ENCODE measurements at places on chromosomes 4 and X.

DNA sequence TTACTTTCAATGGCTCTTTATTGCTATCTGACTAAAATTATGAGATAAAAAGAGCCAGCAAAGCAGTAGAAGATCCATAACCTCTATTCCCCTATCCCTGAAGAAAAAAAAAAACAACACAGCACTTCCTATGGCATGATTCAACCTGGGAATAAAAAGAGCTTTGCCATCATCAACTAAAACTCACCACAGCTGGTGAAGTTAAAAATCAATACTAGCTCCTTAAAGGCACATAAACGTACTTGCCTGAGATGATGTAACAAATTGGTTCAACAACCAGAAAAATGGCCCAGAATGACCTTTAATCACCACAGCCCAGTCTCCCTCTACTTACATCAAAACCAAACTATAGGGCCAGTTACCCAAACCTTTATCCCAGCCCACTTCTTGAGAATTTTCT, 153.8 kb downstream of the MAML3 start:
- no peak for DNase-seq

DNA sequence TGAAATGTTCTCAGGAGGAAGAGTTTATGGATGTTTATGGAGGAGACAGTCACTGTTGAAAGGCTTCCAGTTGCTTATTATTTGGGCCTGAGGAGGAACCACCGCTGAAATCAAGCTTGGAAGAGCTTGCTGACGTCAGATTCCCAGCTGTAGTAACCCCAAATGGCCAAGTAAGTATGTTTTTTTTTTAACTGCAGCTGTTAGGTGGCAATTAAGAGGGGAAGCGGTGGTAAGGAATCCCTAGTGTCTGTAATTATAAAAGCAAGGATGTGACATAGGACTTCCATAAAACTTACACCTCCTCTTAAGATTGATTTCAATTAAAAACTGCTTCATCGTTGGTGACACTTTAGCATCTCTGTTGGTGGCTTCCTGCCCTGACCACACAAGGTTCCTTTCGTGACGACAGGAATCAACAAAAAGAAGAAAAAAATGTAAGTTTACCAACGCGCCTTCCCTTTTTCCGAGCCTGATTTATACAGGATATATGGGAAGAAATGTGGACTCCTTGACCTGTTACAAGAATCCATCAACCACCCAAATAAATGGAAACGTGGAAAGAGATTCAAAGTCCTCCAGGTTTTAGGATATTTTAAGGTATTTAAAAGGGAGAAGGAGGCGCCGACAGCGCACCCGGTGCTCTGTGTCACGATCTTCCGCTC, 884 bp downstream of the RELL1 start:
- DNase-seq = peak; percentile 3

GRCh38 chr4:14167876-14168510, 540.5 kb upstream of the BOD1L1 start:
- DNase-seq = no peak

DNA sequence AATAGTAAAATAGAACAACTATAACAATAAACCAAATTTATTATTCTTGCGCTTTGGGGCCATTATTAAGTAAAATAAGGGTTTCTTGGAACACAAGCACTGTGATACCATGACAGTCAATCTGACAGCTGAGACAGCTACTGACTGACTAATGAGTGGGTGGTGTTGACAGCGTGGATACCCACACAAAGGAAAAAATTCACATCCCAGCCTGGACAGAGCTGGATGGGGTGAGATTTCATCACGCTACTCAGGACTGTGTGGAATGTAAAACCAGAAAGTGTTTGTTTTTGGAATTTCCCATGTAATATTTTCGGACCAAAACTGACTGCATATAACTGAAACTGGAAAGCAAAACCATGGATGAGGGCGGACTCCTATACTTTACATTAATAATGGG, 48.8 kb downstream of the IGFBP7 start:
- DNase-seq = no peak

DNA sequence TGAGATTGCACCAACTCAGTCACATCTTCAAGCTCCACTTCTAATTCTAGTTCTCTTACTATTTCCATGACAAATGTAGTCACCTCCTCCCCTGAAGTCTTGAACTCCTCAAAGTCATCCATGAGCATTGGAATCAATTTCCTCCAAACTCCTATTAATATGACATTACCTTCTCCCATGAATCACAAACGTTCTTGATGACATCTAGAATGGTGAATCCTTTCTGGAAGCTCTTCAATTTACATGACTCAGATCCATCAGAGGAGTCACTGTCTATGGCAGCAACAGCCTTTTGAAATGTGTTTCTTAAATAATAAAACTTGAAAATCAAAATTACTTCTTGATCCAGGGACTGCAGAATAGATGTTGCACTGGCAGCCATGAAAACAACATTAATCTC, 34.5 kb downstream of the GALNTL6 start:
- no peak for DNase-seq

DNA sequence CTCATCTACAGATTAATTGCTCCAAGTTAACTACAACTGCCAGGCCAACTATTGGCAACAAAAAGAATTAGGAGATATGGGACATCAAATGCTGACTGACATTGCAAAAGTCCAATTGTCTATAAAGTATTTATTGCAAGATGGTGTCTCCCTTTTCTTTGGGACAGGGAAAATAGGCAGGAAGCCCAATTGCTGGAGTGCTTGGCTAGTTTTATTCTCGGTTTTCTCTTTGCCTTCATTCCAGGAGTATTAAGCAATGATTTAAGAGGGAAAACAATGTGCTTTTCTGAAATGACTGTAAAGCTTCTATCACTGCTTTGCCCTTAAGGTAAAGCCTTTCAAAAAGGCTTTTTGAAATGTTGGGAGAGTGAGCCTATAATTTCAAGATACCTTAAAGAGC, 62.8 kb upstream of the DIAPH2 start:
- no peak for DNase-seq

Measured in DMS79 treated with DMSO at 0.1 percent for 48 hours (cell line).